ENCODE measurements at places on chromosomes 4 and X. TPM values are rescaled to one million over a fixed set of nuclear protein-coding genes. Genes with fewer than 3 reads are reported as not detected.

DNA sequence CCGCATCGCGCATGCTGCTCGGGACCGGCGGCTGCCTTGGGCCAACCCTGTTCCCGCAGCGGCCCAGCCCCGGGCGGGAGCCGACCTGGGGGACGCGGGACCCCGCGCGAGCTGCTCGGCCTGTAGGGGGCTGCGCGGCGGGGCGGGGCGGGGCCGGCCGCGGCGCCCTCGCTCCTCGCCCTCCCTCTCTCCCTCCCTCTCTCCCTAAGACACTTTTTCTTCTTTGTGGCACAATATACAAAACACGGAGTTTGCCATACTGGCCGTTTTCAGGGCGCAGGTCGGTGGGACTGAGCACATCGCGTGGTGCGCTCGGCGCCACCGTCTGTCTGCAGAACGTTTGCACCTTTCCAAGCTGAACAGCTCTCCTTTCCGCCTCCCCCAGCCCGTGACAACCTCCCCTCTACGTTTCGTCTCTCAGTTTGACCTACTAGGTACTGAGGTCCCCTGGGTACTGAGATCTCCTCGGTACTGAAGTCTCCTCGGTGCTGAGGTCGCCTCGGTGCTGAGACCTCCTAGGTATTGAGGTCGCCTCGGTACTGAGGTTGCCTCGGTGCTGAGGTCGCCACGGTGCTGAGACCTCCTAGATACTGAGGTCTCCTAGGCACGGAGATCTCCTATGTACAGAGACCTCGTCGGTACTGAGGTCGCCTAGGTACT lies 261.1 kb upstream of the PLCXD1 start:
- no peak for DNase-seq

DNA sequence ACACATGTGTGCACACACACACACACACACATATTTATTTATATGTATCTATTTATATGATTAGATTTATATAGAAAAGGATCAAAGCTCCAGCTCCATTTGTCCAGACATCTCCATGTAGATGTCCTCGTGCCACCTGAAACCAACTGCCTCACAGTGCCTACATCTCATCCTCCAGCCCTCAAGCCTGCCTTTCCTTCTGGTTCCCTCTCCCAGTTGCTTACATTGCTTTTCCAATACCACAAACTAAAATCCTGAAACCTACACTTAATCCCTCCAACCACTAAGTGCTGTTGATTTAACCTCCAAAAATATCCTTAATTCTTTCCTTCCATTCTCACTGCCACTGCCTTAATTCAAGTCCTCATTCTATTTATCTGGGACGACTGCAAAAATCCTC lies 51.4 kb downstream of the STBD1 start:
- no peak for DNase-seq

- no peak for DNase-seq
Measured at GRCh38 chr4:184470785-184471110, 3.6 kb downstream of the IRF2 start.

Gene CCKAR
- total RNA-seq, result not detected

- DNase-seq, result no peak
Measured at GRCh38 chrX:3485727-3486126, 139.3 kb upstream of the MXRA5 start.

Gene CXCL1
- total RNA-seq, result not detected
